ENCODE measurements at places on chromosomes 7 and 10.

DNA sequence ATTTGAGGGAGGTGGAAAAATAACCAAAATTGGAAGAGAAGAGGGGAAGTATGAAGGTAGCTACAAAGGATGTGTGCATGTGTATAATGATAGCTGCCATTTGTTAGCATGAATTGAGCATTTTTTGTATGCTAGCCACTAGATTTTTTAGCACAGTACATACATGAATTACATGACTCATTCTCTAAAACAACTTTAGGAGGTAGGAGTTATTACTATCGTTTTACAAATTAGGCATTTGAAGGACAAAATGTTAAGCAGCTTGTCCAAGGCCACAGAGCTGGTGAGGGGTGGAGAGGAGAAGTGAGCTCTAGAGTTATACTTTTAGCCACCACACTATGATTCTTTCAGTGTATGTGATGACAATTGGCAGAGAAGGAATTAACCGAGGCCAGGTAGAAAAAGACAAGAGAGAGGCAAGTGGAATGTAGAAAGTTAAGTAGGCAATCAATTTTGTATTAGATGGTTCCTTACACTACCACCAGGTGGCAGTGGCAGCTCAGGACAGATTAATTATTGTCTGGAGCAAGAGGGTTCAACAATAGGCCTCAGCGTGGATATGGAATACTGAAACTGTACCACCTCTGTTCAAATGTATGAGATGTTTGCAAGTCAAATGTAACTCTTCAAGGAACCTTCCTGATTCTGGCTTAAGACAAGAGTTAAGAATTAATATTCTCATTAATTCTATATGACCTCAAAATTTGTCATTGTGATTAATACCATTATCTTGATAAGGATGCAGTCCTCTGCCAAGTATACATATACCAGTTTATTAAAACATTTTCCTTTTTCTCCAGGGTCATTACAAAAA, 128.0 kb downstream of the MBL2 start:
- no peak for DNase-seq

DNA sequence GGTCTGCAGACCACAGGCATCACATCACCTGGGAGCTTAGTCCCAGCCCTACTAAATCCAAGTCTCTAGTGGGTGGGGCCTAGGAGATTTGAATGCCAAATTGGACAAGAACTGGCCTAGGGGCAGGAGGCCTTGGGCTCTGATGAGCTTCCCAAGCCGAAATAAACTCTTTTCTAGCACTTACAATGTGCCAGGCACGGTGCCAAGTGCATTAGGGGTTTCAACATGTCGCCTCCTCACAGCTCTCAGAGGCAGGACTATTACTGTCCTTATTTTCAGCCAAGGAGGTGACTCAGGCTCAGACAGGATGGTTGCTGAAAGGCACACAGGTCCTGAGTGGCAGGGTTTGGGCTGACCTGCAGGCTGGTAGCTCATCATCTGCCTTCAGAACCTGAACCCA, 9.2 kb upstream of the CPA1 start:
- no peak for DNase-seq

- DNase-seq, result no peak
Measured at GRCh38 chr10:1034758-1035157, 9.1 kb upstream of the IDI2 start.

DNA sequence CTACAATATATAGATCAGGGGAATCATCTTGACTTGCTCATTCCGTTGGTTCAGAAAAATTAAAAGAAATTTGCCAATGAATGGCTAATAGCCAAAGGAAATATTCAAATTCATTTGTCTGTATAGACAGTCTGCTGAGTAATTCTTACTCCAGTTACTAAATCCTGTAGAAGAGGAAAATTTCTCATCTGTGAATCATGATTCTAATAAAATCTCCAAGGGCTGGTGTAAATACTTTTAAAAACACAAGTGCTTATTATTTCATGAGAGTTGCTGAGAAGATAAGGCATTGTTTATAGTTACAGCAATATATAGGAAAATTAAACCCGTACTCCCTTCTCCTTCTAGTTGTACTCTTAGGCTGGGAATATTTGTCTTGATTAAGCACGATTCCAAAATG, 53.0 kb downstream of the WNT2 start:
- DNase-seq, result no peak

DNA sequence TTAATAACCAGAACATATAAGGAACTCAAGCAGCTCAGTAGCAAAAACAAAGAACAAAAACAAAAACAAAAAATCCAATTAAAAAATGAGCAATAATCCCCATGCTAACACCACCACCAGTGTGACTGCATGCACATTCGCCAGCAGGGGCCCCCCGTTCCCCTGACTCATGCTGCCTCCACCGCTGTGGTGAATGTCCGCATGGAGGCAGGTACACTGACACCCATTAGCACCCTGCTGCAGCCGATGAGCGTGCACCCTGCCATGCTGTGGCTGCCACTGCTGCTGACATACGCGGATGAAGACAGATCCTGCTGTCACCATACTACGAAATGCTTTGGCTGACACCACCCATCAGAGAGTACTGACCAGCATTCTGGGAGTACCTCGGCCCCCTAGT, 321.6 kb upstream of the LRRTM3 start:
- no peak for DNase-seq

DNA sequence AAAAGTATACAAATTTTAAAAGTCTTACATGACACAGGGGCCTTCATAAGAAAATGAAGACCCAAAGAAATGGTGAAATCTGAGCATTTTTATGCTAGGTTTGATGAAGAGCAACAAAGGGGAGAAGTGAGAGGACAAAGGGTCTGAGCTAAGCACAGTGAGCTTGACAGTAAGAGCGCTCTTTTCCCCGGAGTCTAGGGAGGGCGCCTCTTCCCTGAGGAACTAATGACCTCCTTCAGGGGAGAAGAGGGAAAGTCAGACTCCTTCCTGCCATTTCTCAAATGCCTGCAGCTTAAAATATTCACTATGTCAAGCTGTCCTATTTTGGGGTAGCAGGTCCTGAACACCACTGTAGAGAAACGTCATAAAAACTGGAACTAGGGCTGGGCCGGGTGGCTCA, 18.1 kb upstream of the PAXIP1 start:
- DNase-seq, result no peak

GRCh38 chr10:100265821-100266485, 1.5 kb downstream of the CWF19L1 start:
- DNase-seq, result no peak

DNA sequence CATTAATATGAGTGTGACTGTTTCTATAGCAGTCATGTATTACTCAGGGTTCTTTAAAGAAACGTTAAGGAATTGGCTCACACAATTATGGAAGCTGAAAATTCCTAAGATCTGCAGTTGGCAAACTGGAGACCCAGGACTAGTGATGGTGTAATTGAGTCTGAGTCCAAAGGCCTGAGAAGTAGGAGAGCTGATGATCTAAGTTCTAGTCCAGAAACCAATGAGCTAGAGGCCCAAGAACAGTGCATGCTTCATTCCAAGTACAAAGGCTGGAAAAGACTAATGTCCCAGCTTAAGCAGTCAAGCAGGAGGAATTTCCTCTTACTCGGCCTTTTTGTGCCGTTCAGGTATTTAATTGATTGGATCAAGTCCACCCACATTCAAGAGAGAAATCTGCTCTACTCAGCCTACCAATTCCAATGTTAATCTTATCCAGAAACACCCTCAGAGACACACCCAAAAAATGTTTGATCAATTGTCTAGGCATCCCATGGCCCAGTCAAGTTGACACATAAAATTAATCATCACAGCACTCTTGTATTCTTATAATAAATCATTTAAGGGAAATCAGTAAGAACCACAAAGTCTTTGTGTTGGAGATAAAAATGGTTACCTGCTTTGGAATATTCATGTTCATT, 312.1 kb downstream of the PRKG1 start:
- DNase-seq, result no peak

DNA sequence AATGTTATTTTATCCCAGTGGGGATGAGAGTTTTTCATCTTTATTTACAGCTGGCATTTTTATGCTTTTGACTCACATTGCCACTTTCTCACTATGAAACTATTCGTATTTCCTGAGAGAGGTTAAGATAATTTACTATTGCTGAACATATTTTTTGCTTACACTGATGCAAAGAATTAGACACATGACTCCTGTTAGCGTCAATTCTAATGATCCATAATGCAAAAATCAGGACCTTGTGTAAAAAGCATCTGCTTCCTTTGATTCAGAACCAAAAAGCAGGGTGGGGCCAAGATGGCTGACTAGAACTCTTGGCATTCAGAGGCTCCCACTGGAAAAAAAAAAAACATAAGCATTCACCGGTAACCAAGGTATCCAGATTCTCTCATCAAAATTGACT, 464.8 kb downstream of the SEMA3D start:
- DNase-seq, result no peak

DNA sequence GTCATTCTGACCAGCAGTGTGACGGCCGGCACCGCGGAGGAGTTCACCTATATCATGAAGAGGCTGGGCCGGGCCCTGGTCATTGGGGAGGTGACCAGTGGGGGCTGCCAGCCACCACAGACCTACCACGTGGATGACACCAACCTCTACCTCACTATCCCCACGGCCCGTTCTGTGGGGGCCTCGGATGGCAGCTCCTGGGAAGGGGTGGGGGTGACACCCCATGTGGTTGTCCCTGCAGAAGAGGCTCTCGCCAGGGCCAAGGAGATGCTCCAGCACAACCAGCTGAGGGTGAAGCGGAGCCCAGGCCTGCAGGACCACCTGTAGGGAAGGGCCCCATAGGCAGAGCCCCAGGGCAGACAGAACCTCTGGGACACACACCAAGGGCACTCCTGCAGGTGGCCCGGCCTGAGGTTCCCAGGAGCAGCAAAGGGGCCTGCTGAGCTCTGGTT, 9.0 kb downstream of the RBP3 start:
- DNase-seq, result no peak

Data from esophagus squamous epithelium (tissue), 5 donors.